ENCODE measurements at places on chromosomes 2 and 18. TPM values are rescaled to one million over a fixed set of nuclear protein-coding genes. Genes with fewer than 3 reads are reported as not detected.

EVX2 gene
- total RNA-seq = 0.73 TPM

POTEJ gene
- 0.45 TPM for total RNA-seq

SCYGR7 gene
- not detected for total RNA-seq

DLX2 gene
- not detected for total RNA-seq

ATG4B gene
- 57.4 TPM for total RNA-seq

FNDC4 gene
- 24.9 TPM for total RNA-seq

LONRF2 gene
- total RNA-seq = 36.1 TPM

SCN9A gene
- 69.0 TPM for total RNA-seq

MC4R gene
- 0.54 TPM for total RNA-seq

UBR3 gene
- 130 TPM for total RNA-seq

ATG9A gene
- total RNA-seq = 22.0 TPM

SLC66A2 gene
- total RNA-seq = 26.4 TPM

SAG gene
- not detected for total RNA-seq

NYAP2 gene
- total RNA-seq = 21.1 TPM

TTLL4 gene
- total RNA-seq = 23.2 TPM

MOGAT1 gene
- total RNA-seq = not detected

ALKAL2 gene
- total RNA-seq = 2.4 TPM

PLGLB2 gene
- total RNA-seq = 7.3 TPM

CHN1 gene
- 37.3 TPM for total RNA-seq

POTEF gene
- 0.27 TPM for total RNA-seq

KIF1A gene
- 217 TPM for total RNA-seq

PLCL1 gene
- 13.0 TPM for total RNA-seq

RFTN2 gene
- 50.2 TPM for total RNA-seq

FAM124B gene
- 5.2 TPM for total RNA-seq

TMEFF2 gene
- 88.4 TPM for total RNA-seq

LIMS4 gene
- 0.45 TPM for total RNA-seq

RUFY4 gene
- not detected for total RNA-seq

GKN1 gene
- not detected for total RNA-seq

TRAK2 gene
- total RNA-seq = 52.5 TPM

IHH gene
- not detected for total RNA-seq

CD28 gene
- total RNA-seq = 1.00 TPM

RIT2 gene
- total RNA-seq = 9.5 TPM

SULT1C4 gene
- 20.7 TPM for total RNA-seq

TMEM182 gene
- total RNA-seq = 5.8 TPM

OTX1 gene
- total RNA-seq = not detected

SERPINB13 gene
- total RNA-seq = not detected

ZAP70 gene
- 0.45 TPM for total RNA-seq

ST8SIA5 gene
- total RNA-seq = 9.4 TPM

IL18R1 gene
- total RNA-seq = 0.09 TPM

NAB1 gene
- 85.8 TPM for total RNA-seq

MFSD2B gene
- total RNA-seq = 0.64 TPM

PUM2 gene
- total RNA-seq = 124 TPM

ATOH8 gene
- 13.2 TPM for total RNA-seq
